ENCODE measurements at places on chromosomes 2 and 18.

DNA sequence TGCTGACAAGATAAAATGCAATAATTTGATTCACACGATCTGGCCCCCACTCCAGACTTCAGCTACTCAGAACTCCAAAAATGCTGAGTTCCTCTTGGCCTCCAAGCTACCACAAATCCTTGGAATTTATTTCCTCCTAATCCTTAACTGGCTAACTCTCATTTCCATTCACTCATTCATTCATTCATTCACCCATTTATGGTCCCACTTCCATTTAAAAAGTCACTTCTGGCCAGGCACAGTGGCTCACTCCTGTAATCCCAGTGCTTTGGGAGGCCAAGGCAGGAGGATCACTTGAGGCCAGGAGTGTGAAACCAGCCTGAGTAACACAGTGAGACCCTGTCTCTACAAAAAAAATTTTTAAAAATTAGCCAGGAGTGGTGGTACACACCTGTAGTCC is 12.5 kb downstream of the SOS1 start:
- DNase-seq, result no peak

- DNase-seq, result no peak
Measured at GRCh38 chr2:182554950-182555349, 128.1 kb upstream of the PDE1A start.

DNA sequence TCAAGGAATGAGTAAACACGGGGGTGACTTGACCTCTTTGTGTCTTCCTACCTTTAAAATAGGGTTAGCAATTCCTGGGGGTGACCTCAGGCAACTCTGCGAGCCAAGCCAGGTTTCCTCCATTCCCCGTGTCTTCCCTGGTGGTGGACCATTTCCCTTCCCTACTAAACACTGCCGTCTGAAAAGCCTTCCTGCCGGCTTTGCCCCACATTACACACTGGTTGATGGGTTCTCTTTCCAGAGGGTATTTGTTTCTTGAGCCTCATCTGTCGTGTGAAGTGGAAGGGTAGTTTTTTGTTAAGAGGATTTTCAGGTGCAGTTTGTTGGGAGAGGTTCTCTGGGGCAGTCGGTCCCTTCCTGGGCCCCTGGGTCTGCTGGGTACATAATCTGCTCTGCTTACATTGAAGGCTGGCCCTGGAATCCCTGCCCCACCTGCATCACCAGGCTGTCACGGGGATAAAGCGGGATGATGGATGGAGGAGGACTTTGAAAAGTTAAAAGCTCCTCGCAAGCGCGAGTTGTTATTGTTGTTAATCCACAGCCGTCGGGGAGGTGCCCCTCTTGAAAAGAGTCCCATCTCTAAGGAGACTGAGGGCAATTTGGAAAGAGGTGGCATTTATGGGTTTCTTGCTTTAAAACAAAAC is 175.4 kb upstream of the SPRED2 start:
- no peak for DNase-seq

GRCh38 chr2:176777262-176777661 is 435.3 kb upstream of the HNRNPA3 start:
- no peak for DNase-seq

DNA sequence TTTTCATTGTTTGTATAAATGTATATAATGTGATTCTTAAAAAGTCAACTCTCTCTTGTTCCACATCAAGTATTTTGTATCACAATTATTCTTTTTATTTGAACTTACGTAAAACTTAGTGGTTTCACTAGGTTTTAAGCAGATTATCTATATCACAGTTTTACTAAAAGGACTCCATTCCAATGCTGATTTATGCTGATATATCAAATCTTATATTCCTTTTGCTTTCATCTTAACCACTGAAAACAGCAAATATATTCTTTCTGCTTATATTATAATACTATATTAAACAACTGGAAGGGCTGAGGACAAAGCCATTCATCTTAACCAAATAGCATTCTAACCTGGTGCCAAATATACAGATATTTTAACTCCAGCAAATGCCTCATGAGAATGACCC is 24.2 kb downstream of the TRAPPC8 start:
- no peak for DNase-seq

GRCh38 chr2:218024336-218024735 is 21.5 kb upstream of the TNS1 start:
- no peak for DNase-seq

DNA sequence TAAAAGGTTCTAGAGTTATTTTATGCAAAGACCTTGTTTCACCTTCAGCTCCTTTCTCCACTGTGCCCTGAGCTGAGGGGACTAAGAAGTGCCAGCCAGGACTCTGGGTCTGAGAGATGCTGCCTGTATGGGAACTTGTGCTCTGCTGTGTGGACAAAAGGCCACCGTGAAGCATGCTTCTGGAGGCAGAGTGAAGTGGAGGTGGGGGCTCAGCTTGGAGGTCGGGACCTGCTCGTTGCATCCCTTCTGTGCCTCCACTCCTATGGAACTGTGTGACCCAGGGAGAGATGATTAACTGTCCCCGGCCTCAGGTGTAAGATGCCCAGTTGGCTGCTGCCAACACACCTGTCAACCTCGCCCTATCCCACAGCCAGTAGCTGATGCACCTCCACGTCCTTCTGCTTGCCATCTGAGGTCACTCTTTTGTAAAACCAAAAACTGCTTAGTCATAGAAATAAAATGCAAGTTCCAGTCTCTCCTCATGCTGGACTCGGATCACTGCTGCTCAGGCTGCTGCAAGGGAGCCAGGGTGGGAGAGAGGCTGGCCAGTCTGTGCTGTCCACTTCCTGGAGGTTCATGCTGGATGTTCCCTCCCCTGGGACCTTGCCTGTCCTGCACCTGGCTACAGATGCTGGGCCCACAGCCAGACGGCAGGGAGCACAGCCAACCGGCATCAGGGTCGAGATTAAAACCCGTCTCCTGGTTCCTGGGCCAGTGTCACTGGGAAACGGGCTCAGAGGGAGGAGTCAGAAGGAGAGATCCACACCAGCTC is 113.2 kb downstream of the ACKR3 start:
- no peak for DNase-seq

DNA sequence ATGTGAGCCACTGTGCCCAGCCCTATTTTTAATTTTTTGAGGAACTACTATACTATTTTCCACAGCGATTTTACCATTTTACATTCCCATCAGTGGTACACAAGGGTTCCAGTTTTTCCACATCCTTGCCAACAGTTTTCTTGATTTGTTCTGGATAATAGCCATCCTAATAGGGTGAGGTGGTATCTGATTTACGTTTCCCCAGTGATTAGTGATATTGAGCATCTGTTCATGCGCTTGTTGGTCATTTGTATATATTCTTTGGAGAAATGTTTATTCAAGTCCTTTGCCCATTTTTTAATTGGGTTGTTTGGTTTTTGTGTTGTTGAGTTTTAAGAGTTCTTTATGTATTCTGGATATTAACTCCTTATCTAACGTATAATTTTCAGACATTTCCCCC is 20.8 kb downstream of the TTC39C start:
- DNase-seq, result no peak

DNA sequence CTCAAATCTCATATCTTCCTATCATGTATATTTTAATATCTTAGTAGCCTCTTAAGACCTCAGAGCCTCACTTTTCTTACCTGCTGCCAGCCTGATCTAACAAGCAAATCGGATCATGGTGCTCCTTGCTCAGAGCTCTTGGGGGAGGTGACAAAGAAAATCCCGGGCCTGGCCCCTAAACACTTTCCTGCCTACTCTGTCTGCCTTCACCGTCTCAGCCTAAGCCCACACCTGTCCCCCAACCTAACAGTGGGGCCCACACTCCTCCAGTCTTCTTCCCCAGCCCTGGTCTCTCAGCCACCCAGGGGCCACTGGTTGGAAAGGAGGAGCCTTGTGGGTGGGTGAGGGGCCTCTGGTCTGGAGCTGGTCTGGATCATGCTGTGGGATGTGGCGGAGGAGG is 207.3 kb downstream of the HAUS1 start:
- no peak for DNase-seq

DNA sequence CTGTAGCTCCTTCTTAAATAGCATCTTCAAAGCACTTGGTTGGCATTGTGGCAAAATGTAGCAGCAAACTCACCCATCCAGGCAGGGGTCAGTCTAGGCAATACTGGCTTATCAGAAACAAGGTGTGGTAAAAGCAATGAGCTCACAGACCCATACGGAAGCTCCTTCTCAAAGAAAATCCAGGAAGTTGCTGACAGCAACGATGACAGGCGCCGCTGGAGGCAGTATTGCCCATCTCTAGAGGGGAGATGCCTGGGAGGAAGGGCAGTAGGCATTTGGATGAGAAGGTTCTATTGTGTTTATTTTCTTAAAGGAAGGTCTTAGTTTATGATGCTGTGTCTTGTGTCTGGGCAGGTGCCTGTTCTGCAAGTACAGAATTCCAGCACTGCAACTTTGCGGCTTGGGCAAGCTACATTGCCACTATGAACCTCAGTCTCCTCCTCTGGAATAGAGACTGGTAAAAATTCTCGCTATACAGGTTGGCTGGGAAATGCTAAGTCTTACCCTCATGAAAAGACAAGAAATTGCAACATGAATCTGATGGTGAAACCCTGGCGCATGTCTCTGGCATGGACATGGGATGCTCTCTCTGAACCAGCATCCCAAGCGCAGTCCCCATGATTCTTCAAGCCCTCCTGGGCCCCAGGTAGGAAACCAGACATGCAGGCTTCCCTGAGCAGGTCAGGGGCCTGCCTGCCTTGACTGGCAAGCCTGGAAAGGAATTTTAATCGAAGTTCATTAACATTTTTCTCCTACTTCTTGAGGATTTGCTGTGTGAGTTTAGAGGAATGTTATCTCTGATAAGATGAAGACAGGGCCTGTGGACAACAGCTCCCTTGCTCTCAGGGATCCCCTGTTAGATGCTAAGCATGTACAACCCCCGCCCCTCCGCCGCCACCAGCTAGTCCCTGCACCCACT is 156.0 kb downstream of the TFCP2L1 start:
- peak; percentile 59 for DNase-seq

DNA sequence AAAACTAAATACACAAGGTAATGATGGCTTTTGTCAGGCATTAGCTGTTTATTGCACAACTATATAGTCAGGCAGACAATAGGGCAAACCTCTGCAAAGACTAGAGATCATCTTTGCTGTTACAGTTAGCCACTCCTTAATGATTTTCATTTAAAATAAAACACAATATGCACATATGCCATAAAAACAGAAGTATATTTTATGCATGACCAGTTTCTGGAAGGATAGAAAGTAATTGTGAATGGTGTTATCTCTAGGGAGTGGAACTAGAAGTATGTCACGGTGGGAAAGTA is 102.0 kb downstream of the CHN1 start:
- no peak for DNase-seq

GRCh38 chr2:74789271-74789670 is 44.7 kb upstream of the HK2 start:
- peak; percentile 91 for DNase-seq

- no peak for DNase-seq
Measured at GRCh38 chr18:78519394-78520062, 460.1 kb upstream of the SALL3 start.

GRCh38 chr2:141260911-141261310 is 869.9 kb downstream of the LRP1B start:
- no peak for DNase-seq

GRCh38 chr2:182061739-182062138 is 76.1 kb downstream of the PPP1R1C start:
- DNase-seq, result no peak

- no peak for DNase-seq
Measured at GRCh38 chr2:191382801-191383200, 137.6 kb downstream of the MYO1B start.

DNA sequence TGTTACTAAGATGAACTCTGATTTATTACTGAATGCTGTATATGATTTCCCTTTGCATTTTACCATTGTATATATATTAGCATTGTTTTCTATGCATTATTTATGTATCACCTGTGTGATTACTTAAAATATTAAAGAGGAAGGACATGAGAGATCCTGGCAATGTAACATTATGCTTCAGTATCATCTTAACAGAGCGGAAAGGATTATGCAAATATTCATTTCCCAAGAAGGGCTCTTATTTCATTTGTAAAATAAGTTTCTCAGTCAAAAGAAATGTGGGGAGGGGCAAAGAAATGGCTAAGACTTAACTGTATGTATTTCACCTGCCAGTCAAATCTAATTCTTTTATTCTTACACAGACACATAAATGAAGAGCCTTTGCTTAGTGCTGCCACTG is 654.2 kb upstream of the PKDCC start:
- no peak for DNase-seq

DNA sequence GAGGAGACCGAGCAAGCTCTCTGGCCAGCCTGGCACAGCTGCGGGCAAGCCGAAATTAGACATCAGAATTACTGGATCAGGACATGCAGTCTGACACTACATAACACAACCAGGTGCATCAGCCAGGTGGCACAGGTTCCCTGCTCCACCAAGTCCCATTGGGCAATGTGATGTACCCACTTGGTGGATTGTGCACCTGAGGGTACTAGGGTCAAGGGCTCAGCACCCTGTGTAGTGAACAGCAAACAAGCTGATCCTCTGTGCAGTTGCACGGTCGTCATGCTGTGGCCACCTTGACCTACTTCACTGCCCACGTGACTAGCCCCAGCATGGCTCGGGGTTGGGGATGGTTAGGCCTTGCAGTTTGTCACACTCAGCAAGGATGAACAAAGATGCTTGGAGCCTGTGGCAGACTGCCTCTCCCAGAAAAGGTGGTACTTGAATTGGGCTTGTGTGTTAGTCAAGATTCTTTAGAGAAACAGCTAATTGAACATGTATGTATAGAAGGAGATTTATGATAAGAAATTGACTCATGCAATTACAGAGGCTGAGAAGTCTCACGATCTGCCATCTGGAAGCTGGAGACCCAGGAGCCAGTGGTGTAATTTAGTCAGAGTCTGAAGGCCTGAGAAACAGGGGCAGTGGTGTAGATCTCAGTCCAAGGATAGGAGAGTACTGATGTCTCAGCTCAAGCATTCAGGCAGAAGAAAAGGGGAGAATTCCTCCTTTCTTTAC is 71.4 kb upstream of the TMEM87B start:
- DNase-seq, result no peak

DNA sequence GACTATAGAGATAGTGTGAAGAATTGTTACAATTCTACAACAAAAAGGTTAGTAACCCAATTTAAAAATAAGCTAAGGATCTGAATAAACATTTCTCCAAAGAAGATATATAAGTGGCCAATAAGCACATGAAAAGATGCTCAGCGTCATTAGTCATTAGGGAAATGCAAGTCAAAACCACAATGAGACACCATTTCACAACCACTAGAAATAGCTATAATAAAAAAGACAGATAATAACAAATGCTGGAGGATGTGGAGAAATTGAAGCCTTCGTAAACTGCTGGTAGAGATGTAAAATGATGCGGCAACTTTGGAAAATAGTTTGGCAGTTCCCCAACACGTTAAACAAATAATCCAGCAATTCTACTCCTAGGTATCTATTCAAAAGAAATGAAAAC is 366.5 kb upstream of the POU3F3 start:
- DNase-seq, result peak; percentile 49

- no peak for DNase-seq
Measured at GRCh38 chr2:196466581-196466980, 172.9 kb upstream of the CCDC150 start.

DNA sequence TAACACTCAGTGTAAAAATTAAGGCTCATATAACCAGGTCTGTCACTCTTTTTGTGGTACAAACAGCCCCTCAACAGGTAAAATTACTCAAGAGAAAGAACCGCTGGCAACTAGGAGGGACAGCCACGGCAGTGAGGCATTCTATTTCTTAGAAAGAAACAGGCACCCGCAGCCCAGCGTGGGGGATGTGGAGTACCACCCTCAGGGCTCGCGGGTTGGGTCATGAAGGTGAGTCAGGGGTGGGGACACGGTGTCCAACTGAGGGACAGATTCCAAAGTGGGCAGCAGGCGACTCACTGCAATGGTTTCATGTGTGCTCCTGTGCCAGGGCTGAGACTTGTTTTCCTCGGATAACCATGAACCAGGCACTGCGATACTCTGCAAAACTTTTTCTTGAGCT is 129.4 kb downstream of the DTNB start:
- DNase-seq, result no peak

GRCh38 chr2:224556381-224556780 is 28.8 kb downstream of the CUL3 start:
- DNase-seq, result no peak
